ENCODE measurements at places on chromosomes 2 and 18. TPM values are rescaled to one million over a fixed set of nuclear protein-coding genes. Genes with fewer than 3 reads are reported as not detected.

DNA sequence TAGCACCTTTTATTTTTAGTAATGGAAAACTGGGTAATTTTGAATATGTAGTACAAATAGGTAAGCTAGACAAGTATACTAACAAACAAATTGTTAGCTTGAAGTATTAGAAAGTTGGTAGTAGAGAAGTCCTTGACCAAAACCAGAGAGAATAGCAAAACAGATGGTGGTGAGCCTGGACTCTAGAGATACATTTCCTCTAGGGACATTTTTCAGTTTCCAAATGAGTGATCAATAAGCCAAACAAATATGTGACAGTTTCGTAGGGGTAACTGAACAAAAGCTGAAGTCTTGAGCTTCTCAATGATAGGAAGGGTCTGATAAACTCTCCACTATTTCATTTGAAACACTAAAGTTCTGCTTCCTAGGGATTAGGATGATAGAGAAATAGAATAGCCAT, 692.0 kb upstream of the FAM98A start:
- DNase-seq, result no peak

Gene CELF4
- total RNA-seq, result 0.13 TPM

DNA sequence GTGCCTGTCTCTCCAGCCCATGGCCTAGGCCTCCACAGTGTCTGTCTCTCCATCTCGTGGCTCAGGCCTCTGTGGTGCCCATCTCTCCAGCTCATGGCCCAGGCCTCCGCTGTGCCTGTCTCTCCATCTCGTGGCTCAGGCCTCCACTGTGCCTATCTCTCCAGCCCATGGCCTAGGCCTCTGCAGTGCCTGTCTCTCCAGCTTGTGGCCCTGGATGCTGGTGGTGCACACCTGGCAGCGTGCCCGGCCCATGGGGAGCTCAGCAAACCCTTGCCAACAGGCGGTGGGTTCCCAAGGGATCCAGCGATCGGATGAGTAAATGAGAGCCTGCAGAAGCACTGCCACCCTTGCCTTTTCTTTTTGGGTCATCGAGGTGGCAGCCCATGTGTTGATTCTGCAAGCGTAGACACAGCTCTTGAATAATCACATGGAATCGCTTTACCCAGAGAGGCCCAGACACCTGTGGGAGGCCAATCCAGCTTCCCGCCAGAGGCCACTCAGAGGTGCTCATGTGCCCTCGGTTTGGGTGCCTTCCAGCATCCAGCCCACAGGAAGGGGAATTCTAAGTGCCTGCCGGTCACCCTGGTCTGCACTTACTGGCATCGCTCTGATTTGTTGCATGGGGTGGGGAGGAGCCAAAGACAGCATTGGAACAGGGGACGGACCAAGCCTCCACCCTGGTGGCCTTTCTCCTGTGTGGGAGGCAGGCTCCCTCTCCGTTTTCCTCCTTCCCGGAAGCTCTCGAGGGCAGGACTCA, 101.8 kb upstream of the HDAC4 start:
- no peak for DNase-seq

DNA sequence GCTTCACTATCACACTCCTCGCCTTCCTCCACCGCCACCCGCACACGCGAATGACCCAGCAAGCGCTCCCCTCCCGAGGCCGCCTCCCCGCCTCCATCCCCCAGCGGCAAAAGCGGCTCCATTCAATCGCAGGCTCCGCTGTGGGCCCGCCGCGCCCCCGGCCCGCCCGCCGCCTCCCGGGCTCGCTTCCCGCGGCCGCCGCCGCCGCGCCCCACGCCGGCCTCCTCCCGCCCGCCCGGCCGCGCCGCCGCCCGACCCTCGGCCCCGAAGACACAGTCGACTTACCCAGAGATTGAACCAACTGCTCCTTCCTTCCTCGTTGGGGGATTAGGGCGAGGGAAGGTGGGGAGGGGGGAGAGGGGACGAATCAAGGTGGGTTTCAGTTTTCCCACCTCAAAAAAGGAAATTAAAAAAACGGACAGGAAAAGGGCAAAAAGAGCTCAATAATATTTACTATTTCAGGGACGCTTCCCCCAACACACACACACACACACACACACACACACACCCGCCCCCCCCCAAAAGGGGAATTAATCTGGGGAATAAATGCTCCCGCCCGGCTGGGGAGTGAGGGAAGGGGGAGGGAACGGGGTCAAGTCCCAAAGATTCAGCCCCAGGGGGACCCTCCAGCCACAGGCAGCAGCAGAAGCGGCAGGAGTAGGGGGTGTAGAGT, 743 bp downstream of the XPO1 start:
- no peak for DNase-seq

Gene SP140L
- 5.3 TPM for total RNA-seq
